ENCODE measurements at places on chromosomes 2 and 18. TPM values are rescaled to one million over a fixed set of nuclear protein-coding genes. Genes with fewer than 3 reads are reported as not detected.

DNA sequence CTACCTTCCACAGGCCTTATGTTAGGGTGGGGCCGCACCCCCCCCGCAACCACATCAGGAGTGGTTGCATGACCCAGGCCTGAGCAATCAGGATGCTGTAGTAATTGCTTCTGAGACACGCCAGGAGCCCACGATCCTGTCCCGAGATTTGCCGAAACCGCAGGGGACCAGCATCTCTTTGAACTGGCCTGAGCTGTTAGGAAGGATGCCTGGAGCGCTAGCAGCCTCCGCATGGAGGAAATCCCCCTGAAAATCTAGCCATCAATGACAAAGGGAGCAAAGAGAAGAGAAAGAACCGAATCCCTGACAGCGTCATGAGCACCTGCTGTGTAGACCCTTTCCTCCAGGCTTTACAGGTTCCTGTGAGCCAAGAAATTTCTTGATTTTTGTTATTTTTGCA is 8.7 kb upstream of the TEX44 start:
- no peak for DNase-seq
- H3K27ac ChIP-seq = no peak overlapping the region
- H3K36me3 ChIP-seq = no peaks in the 10 kb centered on the region
- no peak overlapping the region for H3K4me3 ChIP-seq

GRCh38 chr2:212628586-212628985 is 90.0 kb upstream of the ERBB4 start:
- H3K27me3 ChIP-seq = no peaks in the 10 kb centered on the region
- H3K27ac ChIP-seq = no peak overlapping the region
- no peaks in the 10 kb centered on the region for H3K4me1 ChIP-seq
- no peaks in the 10 kb centered on the region for H3K36me3 ChIP-seq

- H3K27me3 ChIP-seq = no peaks in the 10 kb centered on the region
- no peak overlapping the region for H3K4me3 ChIP-seq
- no peaks in the 10 kb centered on the region for H3K36me3 ChIP-seq
- H3K27ac ChIP-seq = peak overlapping the region; percentile 44
Measured at GRCh38 chr2:65371074-65371434, 61.3 kb downstream of the SPRED2 start.

GRCh38 chr2:3459185-3460015 is 59.9 kb downstream of the ADI1 start:
- no peaks in the 10 kb centered on the region for H3K27me3 ChIP-seq
- no peaks in the 10 kb centered on the region for H3K36me3 ChIP-seq
- peak; percentile 77 for DNase-seq
- peak overlapping the region; percentile 72 for H3K27ac ChIP-seq

Gene TMEM178A
- total RNA-seq = 1.3 TPM

Gene C2orf81
- 0.64 TPM for total RNA-seq

DNA sequence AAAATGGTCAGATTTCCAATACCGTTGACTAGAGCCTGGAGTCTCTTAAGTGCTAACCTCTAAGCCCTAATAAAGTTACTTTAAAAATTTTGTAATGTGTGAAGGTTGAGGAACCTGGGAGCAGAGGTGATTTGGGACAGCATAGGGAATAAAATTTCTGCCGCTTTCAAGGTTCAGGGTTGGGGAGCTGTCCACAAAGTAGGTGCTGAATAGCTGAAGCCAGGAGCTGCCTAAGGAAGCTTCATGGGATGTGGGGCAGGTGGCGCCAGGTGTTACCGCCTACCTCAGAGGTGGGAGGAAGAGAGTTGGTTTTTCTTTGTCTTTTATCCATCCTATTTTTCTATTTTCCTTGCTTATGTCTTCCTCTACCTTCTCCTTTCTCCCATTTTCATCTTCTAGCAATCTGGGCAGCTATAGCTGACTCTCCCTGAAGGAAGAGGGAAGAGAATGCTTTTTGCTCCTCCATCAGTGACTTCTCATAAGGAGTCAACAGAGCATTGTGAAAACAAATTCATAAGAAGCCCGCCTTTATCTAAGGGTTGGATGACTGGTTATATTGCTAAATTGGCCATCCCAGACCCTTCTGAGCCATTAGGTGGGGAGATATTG is 178.7 kb downstream of the CLIP4 start:
- H3K27ac ChIP-seq = no peak overlapping the region
- no peak for DNase-seq
- H3K36me3 ChIP-seq = no peaks in the 10 kb centered on the region
- H3K27me3 ChIP-seq = peaks cover 6% of the 10 kb centered on the region
- no peaks in the 10 kb centered on the region for H3K4me1 ChIP-seq

Gene TSPYL6
- not detected for total RNA-seq

Gene KYNU
- 1.2 TPM for total RNA-seq

Measured in heart left ventricle (tissue), 16 donors.